Kidney (tissue), 22 donors: ENCODE measurements at places on chromosomes 5 and 9. TPM values are rescaled to one million over a fixed set of nuclear protein-coding genes. Genes with fewer than 3 reads are reported as not detected.

Gene PHF24
- 0.09 TPM for polyA plus RNA-seq

Gene BTNL3
- polyA plus RNA-seq: 0.30 TPM

Gene CCDC171
- 1.2 TPM for polyA plus RNA-seq

Gene SPEF2
- polyA plus RNA-seq: 7.1 TPM

Gene C9orf153
- polyA plus RNA-seq: not detected

Gene TNFSF15
- 1.4 TPM for polyA plus RNA-seq

Gene PAEP
- not detected for polyA plus RNA-seq
